ENCODE measurements at places on chromosomes 13 and 19. TPM values are rescaled to one million over a fixed set of nuclear protein-coding genes. Genes with fewer than 3 reads are reported as not detected.

DNA sequence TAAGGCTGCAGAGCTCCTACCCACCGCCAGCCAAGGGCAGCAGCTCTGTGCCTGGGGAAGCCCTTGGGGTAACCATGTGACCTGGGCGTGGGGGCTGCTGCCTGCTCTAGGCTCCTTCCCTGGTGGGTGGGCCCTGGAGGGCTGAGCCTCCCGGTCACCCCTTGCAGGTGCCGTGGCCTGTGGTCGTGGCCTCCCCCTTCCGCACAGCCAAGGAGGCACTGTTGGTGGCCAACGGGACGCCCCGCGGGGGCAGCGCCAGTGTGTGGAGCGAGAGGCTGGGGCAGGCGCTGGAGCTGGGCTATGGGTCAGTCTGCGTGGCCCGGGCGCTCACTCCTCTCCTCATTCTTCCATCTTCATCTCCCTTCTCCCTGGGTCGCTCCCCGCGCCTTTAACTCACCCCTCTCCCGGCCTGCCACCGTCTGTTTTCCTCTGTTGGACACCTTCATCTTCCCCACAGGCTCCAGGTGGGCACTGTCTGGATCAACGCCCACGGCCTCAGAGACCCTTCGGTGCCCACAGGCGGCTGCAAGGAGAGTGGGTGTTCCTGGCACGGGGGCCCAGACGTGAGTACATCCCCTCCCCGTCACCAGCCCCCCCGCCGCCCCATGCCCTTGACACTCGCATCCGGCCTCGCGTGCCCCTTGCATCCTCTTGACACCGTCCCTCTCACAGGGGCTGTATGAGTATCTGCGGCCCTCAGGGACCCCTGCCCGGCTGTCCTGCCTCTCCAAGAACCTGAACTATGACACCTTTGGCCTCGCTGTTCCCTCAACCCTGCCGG lies 9.9 kb upstream of the FLT3LG start:
- H3K36me3 ChIP-seq = peaks cover 46% of the 10 kb centered on the region
- no peaks in the 10 kb centered on the region for H3K27me3 ChIP-seq
- peaks cover 10% of the 10 kb centered on the region for H3K4me1 ChIP-seq
- no peak overlapping the region for H3K27ac ChIP-seq
- no peak for DNase-seq

GRCh38 chr19:41795031-41795461 lies 1.3 kb upstream of the CEACAM3 start:
- H3K4me3 ChIP-seq = no peak overlapping the region
- H3K27me3 ChIP-seq = peaks cover 2% of the 10 kb centered on the region
- H3K27ac ChIP-seq = peak overlapping the region; percentile 63
- peak; percentile 85 for DNase-seq

- DNase-seq = peak; percentile 45
- H3K27ac ChIP-seq = no peak overlapping the region
- no peaks in the 10 kb centered on the region for H3K27me3 ChIP-seq
- no peak overlapping the region for H3K4me3 ChIP-seq
- H3K4me1 ChIP-seq = no peaks in the 10 kb centered on the region
- H3K36me3 ChIP-seq = no peaks in the 10 kb centered on the region
These were observed 7.8 kb upstream of the LYPD5 start for GRCh38 chr19:43809762-43810696.

DNA sequence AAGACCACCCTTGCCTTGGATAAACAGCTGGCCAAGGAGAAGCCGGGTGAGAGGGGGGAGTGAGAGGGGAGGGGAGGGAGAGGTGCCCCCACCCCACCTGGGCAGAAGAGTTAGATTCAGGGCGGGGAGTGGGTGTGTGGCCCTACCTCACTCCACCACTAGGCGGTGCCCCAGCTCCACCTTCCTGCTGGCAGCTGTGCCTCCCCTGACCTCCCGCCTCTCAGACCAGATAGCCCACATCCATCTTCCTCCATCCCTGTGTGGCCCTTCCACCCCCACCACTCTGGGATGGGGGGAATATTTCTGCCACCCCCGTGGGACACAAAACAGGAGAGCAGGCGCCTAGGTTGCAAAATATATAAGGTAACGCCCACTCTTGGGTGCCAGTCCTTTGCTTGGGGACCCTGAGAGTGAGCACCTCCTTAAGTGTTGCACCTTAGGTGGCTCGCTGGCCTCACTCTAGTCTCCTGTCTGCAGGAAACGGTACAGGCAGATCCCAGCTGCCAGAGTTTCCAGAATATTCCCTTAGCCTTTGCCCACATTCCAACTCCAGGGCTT lies 13.8 kb upstream of the EHD2 start:
- no peak overlapping the region for H3K27ac ChIP-seq
- no peaks in the 10 kb centered on the region for H3K27me3 ChIP-seq
- peaks cover 43% of the 10 kb centered on the region for H3K36me3 ChIP-seq
- DNase-seq = peak; percentile 46
- no peak overlapping the region for H3K4me3 ChIP-seq
- H3K4me1 ChIP-seq = no peaks in the 10 kb centered on the region

DNA sequence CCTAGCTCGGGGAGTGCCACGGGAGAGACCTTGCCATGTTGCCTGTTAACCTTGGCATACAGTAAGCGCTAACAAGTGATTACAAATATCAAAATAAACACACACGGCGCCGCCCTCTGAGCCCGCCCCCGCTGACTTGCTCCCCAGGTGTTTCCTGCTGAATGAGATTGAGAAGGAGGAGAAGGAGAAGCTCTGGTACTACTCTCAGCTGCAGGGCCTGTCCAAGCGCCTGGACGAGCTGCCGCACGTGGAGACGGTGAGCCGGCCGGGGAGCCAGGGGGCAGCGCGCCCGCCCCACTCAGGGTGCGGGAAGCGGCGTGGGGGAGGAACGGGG lies 5.0 kb downstream of the APC2 start:
- no peak overlapping the region for H3K27ac ChIP-seq
- H3K27me3 ChIP-seq = peaks cover 84% of the 10 kb centered on the region
- H3K4me1 ChIP-seq = peaks cover 15% of the 10 kb centered on the region
- no peaks in the 10 kb centered on the region for H3K36me3 ChIP-seq
- no peak for DNase-seq
- no peak overlapping the region for H3K4me3 ChIP-seq

DNA sequence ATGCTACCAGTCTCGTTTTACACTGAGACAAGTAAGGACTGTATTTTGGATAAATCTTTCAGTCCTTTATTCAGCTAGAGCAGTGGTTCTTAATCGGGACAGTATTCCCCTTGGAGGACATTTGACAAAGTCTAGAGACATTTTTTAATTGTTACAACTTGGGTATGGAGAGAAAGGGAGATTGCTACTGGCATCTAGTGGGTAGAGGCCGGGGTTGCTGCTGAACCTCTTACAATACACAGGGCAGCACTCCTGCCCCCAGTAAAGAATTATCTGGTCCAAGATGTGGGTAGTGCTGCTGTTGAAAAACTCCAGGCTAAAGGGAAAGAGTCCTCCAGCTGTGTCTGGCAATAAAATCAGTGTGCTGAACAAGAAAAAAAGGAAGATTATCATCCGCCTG lies 334.8 kb downstream of the SLC7A1 start:
- H3K27me3 ChIP-seq = no peaks in the 10 kb centered on the region
- no peak overlapping the region for H3K27ac ChIP-seq
- H3K4me1 ChIP-seq = no peaks in the 10 kb centered on the region

The NCAN gene
- polyA plus RNA-seq = not detected

DNA sequence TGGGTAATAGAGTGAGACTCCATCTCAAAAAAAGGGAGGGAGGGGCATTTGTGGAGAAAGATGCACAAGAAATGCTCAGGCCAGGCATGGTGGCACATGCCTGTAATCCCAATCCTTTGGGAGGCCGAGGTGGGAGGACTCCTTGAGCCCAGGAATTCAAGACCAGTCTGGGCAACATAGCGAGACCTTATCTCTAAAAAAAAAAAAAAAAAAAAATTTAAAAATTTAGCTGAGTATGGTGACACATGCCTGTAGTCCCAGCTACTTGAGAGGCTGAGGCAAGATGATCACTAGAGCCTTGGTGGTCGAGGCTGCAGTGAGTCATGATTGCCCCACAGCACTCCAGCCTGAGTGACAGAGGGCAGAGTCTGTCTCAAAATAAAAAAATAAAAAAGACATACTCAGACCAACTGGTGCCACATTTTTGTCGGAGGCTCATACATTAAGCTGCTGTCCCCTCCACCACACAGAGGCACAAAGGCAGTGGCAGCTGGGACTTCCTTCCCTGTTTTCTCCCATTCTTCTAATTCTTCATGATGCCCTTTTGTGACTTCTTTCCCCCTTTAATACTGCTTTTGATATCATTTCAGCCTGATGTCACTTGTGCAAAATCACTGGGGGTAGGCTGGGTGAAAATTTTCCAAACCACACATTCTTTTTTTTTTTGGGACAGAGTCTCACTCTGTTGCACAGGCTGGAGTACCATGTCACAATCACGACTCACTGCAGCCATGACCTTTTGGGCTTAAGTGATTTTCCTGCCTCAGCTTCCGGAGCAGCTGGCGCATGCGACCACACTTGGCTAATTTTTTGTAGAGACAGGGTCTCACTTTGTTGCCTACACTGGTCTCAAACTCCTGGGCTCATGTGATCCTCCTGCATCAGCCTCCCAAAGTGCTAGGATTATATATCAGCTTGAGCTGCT lies 26.8 kb upstream of the CXCL17 start:
- no peaks in the 10 kb centered on the region for H3K36me3 ChIP-seq
- H3K27ac ChIP-seq = no peak overlapping the region
- H3K4me3 ChIP-seq = no peak overlapping the region
- DNase-seq = peak; percentile 60
- H3K4me1 ChIP-seq = peaks cover 32% of the 10 kb centered on the region

The LILRA1 gene
- 136 TPM for polyA plus RNA-seq

Measured in CD14-positive monocyte (primary cell).